NCI-H748 treated with DMSO at 0.1 percent for 48 hours (cell line): ENCODE measurements at places on chromosomes 3 and 15.

DNA sequence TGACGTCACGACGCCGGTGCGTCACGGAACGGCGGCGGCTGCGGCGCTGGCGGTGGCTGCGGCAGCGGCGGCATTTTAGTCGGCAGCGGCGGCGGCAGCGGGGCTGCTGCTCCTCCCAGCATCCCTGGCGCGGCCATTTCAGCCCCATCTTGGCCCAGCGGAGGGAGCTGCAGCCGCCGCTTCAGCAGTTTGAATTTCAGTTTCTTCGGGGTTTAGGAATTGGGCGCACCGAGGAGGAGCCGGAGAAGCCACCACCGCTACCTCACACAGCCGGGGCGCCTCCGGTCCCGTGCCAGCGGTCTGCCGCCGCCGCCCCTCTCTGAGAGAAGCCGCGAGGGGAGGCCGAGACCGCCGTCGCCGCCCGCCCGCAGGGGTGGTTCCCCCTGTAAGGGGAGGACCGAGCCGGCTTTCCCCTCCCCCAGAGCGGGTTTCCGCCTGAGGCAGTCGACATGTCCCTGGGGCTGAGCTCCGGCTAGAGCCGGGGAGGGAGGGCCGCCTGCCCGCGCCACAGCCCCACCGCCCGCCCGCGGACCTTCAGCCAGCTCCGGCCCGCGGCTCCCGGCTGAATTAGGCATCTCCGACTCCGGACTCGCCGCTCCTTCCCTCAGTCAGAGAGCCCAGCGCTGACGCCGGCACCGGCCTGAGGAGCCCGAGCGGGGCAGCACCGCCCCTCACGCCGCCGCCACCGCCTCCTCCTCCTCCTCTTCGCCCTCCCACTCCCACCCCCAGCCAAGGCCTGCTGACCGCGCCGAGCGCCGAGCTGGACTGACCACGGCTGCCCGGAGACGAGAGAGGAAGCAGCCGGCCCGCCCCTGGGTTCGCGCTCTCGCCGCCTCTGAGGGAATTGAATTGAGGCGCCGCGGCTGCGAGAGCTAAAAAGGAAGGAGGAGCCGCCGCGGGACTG is at the start of gene TSC22D2:
Gene TSC22D2, plus strand, starts transcription at position 78 of the 904 bp plus-strand sequence. CDS start 1,053 bp downstream, outside the sequence.
- peak; percentile 74 for DNase-seq

- DNase-seq = no peak
Observed at GRCh38 chr3:161413127-161413854, 42.0 kb upstream of the SPTSSB start.

- DNase-seq = no peak
Observed at GRCh38 chr3:123471106-123471505, 22.2 kb upstream of the ADCY5 start.

DNA sequence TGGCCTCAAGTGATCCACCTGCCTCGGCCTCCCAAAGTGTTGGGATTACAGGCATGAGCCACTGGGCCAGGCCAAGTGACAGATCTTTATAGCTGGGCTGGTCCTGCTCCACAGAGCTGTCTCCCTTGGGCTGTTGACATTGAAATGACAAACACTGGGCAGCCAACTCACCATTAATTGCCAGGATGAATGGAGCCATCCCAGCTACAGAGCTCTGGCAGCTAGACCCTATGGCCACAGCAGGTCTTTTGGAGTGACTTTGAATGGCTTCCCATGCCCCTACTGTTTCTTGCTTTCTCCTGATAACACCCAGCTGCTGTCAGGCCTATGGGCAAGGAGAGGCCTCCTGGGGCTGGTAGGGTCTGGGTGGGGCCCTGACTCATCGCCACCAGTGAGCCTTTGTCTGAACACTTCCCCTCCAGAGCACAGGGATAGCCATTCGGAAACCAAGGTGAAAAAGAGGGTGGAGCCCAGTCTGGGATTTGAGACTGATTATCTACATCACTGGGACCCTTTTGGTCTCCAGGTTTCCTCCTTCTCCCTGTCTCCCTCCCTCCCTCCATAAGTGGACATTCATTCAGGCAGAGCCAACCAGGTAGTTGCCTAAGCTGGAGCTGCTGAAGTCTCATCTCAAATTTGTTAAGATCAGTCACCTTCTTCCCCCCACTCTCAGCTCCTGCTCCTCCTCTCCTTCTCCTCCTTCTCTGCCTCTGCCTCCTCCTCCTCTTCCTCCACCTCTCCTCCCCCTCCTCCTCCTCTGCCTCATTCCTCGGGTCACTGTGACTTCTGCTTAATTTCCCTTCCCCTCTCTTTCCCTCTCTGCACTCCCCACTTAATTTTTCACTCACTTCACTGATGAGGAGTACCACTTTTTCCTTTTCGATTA is 34.0 kb downstream of the BHLHE40 start:
- DNase-seq = no peak

DNA sequence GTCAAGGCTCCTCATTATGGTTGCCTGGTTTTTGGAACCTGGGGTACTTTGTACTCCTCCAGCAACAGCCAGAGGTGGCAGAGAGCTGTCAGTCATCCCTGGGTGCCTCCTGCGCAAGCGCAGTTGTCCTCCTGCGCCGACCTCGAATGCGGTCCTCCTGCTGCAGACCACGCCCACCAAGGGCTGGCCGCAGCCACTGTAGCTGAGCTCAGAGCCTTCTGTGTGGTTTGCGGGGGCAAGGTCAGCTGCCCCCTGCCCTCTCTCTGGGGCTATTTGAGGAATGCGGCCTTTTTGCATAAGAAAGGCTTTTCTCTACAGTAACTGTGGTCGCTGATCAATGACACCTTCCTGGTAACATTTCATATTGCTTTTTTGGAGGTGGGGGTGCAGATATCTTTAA is 131.3 kb upstream of the SNRPN start:
- no peak for DNase-seq
